ENCODE measurements at places on chromosomes 13 and 19.

DNA sequence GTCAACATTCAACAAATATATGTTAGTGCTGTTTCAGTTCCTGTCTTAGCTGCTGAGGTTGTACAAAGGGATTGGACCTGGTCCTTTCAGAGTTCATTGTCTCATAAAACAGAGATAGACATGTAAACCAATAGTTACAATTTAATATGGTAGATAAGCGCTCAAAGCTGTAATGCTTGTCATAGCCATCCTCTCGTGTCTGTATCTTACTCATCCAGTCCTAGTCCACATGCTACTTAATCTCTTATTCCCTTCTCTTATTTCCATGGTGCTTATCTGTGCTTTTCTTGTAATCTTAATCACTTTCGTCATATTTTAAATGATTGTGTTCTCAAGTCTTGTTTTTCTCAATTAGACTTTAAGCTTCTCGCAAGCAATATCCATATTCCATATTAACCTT, 185.2 kb upstream of the OBI1 start:
- no peak for DNase-seq

- no peak for DNase-seq
These were observed 3.8 kb downstream of the MAMSTR start for GRCh38 chr19:48715681-48716171.

DNA sequence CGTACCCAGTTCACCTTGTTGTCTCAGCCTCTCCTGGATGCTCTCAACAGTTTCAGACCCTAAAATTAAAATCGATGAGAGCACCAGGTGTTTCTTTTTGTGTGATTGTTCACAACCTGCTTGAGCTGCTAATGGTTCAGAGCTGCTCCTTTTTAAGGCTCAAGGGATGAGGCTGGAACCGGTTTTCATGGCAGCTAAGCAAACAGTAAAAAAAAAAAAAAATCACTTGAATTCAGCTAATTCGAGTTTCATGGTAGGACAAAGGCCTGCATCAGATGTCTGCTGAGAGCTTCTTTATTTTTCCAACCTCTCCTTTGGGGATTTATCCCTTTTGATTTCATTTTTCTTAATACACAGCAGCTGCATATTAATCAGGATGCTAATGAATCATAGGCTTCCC, 6.5 kb downstream of the SYCE2 start:
- DNase-seq: no peak

- DNase-seq: no peak
These were observed 19.7 kb downstream of the VWA8 start for GRCh38 chr13:41941174-41941573.

- DNase-seq: peak; percentile 23
These were observed 4.8 kb downstream of the CEBPA start for GRCh38 chr19:33297401-33298145.

- peak; percentile 81 for DNase-seq
These were observed at the start of gene RABAC1 for GRCh38 chr19:41959056-41960053. RABAC1 (minus strand) TSS chr19:41959321; CDS start chr19:41959292, 29 bp downstream.

DNA sequence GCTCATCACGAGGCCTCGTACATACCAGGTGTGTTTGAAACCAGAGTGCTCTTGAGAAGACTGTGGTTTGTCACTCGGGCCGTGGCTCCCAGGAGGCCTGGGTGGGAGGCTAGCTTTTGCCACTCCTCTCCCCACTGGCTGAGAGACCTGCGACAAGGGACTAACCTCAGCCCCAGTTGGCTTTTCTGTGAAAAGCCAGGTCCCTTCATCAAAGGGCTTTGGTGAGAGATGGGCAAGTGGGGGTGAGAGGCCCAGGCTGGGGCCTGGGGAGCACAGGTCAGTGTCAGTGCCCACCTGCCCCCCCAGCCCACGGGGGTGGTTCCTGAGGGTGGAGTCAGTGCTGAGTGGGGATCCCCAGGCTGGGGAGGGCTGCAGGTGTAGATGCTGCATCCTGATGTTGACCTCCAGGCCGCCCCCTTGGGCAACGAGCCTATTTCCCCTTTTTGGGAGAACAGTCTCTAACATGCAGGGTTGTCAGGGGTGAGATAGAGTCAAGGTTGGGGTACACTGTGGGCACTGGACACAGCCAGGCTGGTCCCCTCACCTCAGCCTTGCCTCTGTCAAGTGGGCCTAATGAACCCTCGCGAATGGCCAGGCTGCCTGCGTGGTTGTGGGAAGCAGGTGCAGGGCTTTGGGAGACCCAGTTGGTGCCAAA, 661 bp downstream of the KCNJ14 start:
- no peak for DNase-seq

DNA sequence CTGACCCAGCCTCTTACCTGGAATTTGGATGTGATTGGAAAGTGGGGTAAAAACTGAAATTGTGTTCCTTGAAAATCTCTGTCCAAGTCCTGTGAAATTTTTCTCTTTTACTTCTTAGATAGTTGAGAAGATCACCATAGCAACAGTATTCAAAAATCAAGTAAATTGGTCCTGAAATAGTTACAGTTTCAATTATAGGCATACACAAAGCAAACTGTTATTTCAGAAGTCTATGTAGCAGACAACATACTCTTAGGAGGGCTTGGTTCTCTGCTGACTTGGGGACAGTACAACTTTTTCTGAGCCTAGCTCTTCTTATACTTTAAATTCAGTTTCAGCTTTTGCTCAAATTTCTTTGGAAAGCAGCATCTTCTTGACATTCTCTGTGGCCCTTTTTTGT, 38.6 kb upstream of the URAD start:
- DNase-seq: no peak

GRCh38 chr13:109130093-109130835, 500.9 kb downstream of the MYO16 start:
- no peak for DNase-seq

All from AML-193 (cell line).